ENCODE measurements at places on chromosomes 5 and 9.
A peak's percentile ranks its signal among the peaks of the same experiment; 100 is the strongest.

DNA sequence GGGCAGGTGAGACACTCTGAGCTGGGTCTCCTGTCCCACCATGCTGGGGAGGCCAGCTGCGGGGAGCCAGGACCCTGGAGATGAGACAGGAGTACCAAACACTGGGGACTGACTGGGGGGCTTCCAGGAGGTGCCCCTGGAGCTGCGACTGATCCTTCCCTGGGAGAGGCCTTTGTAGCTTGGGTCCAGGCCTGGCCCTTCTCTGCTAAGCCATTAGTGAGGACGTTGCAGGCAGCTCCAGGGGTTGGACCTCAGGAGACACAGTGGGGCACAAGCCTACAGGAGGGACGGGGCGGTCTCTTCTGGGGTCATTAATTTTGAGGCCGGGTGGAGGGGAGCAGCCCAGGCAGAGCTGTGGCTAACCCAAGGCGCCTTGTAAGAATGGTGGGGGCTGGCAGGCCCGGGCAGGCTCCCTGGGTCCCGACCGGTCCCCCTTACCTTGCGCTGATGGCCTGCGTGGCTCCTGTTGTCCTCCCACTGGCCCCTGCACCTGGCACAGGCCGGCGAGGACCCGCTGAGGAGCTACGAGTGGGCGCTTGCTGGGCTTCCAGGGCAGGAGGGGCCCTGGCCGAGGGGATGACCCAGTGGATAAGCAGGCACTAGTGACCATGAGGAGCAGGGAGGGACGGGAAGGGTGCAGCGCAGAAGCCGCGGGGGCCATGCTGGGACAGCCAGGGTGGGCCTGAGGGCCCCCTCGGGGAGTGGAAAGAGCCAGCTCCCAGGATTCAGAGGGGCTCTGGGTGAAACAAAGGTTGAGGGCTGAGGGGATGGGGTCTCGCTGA, 5.1 kb downstream of the MRPS2 start:
- no peak for DNase-seq

- no peak for DNase-seq
These were observed 71.1 kb upstream of the RETREG1 start for GRCh38 chr5:16687898-16688297.

DNA sequence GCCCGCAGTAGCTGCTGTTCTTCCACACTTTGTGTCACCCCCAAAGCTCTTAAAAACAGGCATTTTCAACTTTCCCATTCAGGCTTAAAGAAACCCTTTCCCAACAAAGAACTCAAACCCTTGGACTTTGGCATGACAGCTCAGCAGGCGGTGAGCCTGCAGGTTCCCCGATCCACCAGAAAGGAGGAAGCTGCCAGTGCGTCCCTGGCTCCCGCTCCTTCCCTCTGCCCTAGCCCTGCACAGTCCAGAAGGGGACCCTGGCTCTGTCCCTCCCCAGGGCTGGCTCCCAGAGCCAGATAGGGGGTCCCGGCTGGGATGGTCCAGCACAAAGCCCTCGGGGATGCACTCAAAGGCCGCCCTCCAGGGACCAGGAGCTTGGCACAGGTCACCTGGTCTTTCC, 9.6 kb downstream of the SLC9A3 start:
- DNase-seq, result no peak

- no peak for DNase-seq
These were observed 509.8 kb downstream of the DMAC1 start for GRCh38 chr9:7289773-7290172.

- no peak for DNase-seq
These were observed 126.9 kb downstream of the FSTL4 start for GRCh38 chr5:133485468-133485867.

GRCh38 chr5:127077366-127077765, 4.1 kb upstream of the C5orf63 start:
- no peak for DNase-seq

DNA sequence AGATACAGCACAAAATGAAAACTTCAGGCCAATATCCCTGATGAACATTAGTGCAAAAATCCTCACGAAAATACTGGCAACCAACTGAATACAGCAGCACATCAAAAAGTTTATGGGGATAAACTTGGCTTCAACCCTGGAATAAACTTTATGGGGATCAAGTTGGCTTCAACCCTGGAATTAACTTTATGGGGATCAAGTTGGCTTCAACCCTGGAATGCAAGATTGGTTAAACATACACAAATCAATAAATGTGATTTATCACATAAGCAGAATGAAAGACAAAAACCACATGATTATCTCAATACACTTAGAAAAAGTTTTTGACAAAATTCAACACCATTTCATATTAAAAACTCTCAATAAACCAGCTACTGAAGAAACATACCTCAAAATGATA, 213.7 kb upstream of the DMRTA1 start:
- no peak for DNase-seq

GRCh38 chr9:119556129-119556875, 187.1 kb upstream of the BRINP1 start:
- DNase-seq, result no peak

- no peak for DNase-seq
These were observed 347.3 kb upstream of the ZNF608 start for GRCh38 chr5:125093776-125094175.

DNA sequence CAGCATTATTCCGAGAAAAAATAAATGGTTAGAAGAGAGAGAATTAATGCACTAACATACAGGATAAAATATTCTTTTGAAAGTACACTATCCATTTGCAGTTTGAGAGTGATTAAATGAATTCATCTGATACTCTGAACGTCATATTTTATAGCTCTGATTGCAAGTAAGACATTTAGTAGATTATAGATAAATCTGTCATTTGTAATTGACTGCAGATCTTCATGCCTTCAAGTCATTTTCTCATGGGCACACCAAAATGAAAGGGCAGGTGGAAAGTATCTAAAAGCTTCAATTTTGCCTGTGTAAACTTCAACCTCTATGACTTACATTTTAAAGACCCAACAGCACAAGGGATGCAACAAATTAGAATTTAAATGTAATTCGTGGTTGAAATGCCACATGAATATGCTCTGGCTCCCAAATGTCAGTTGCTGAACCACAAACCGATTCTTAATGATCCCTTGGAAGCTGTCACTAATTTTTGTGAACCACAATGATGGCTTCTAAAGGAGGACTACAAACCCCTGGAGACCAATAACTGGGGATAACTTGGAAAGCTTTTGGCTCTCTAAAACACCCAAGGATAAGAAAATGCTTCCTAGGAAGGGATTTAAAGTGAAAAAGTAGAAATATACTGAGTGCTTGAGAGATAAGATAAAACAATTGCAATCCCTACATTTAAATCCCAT, 3.9 kb downstream of the TYRP1 start:
- no peak for DNase-seq

DNA sequence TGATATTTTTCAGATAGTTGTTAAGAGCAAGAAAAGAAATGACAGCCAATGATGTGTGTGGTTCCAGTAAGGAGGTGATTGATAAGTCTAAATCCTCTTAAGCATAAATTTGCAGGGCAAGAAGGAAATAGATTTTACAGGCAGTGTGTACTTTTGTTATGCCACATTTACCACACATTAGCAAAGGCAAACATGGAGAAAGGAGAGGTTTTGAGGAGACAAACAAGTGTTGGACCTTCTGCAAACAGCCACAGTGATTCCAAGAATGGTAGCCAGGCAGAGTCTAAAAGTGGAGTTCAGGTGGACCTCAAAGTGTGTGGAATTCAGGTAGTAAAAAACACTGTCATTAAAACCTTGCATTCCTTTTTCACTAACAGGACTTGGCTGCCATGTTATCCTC, 295.9 kb upstream of the ITGA1 start:
- no peak for DNase-seq

DNA sequence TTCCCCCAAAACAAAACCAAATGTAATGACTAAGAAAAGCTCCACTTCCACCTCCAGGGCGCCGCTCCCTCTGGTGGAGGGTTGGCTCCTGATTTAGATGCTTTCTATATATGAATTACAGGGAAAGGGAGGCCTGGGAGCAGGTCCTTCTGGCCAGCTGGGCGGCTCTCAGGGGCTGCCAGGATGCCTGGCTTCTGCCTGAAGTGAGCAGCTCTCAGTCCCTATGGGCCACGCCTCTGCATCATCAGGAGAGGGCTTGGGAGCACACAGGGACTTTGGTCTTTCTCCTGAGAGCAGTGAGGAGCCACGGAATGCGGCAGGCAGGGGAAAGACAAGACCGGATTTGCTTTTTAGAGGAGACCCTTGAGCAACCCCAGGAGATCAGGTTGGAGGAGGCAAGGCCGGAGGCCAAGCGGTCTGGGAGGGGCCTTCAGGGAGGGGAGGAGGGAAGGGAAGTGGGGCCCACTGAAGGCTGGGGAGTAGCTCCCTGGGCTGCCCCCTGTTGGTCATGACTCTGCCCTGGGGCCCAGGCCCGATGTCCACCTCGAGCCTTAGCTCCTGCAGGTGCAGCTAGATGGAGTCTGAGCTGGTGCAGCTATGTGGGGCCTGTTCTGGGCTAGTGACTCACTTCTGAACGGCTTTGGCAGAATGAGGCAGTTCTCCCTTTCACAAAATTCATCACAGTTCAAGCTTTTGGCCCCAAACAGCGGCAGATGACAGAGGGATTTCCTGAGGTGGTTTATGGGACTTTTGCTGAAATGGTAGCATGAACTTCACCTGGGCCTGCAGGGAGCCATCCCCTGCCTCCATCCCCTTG, 11.3 kb upstream of the GRHPR start:
- DNase-seq, result peak; percentile 82

DNA sequence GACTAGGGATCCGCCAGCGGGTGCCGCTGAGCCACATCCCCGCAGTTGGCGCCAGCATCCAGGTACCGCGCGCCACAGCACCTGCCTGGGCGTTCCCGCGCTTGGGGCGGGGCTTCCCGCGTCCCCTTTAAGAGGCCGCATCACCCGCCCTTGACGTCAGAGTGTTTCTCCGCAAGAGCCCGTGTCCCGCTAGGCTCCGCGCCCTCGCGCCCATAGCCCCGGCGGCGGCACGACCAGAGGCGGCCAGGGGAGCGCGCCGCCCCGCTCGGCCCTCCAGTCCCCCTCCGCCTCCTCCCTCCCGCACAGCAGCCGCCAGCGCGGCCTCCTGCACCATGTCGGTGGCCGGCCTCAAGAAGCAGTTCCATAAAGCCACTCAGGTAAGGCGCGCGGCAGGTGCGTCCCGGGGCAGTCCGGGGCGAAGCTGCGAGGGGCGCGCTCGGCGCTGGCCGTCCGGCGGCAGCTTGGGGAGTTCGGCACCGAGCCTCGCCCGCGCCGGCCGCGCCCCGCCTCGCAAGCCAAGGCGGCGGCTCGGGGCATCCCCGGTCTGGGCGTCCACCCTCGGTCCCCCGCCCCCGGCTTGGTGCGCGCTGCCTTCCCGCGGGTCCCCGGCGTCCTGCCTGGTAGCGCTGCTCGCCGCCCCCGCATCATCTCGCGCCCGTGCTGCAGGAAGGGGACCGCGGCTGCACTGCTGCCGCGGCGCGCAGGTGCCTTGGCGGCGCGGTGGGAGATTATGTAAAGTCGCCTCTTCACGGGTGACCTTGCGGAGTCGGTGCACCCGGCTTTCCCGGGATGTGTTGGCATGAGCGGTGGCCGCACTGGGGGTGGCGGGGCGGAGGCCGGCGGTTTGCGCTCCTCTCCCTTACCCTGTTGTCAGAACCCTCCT, at the start of gene SH3GL2:
Gene SH3GL2 (plus strand): TSS at position 156 of the 883 bp plus-strand sequence.
- DNase-seq, result no peak

GRCh38 chr5:126914801-126915436, 115.4 kb downstream of the MARCHF3 start:
- DNase-seq, result no peak

DNA sequence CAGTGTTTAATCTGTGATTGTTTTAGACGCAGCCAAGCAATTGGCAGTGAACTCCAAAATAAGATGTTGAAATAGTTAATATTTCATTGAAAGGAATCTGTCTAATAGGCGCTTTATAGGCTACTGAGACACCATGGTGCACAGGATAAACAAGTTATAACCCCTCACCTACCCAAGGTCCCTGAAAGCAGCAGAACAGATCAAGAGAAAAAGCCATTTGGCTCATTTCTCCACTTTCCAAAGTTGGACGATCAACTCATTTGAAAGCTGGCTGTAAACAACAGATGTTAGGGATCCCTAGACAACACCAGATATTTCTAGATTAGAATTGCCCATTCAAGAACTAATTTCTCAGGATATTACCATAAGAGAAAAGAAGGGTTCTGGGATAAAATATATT, 4.9 kb downstream of the PUM3 start:
- no peak for DNase-seq

GRCh38 chr5:151461312-151461711, 13.9 kb downstream of the SLC36A1 start:
- DNase-seq, result peak; percentile 40

DNA sequence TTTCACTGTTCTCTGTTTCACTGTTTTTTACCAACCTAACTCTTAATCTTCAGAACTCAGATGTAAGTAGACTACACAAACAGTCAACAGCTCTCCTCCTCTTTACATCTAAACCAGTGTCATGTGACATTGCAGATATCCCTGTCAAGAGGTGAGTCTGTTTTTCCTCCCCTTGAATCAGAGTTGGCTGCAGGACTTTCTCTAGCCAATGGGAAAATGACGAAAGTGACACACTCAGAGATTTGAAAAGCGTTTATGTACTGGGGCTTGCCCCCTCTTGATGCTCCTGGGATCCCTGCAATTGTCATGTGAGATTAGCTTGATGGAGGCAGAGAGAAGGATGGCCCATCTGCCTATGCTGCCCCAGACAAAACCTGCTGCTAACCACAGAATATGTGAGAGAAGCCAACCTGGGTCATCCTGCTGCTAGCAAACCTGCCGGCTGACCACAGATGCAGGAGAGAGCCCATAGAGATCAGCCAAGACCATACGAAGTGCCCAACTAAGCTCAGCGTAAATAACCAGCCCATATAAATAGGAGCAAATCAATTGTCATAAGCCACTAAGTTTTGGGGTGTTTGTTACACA, 111.1 kb downstream of the ASTN2 start:
- DNase-seq, result no peak

- no peak for DNase-seq
These were observed 133.6 kb upstream of the RETREG1 start for GRCh38 chr5:16750445-16750844.

GRCh38 chr5:62938927-62939326, 360.3 kb downstream of the LRRC70 start:
- no peak for DNase-seq

All from GM12864 (cell line).